ENCODE measurements at places on chromosomes 12 and 14.

- DNase-seq, result no peak
These were observed 613.0 kb downstream of the DIO2 start for GRCh38 chr14:79598339-79598738.

GRCh38 chr12:108305991-108306501, 33.1 kb downstream of the CMKLR1 start:
- no peak for DNase-seq

DNA sequence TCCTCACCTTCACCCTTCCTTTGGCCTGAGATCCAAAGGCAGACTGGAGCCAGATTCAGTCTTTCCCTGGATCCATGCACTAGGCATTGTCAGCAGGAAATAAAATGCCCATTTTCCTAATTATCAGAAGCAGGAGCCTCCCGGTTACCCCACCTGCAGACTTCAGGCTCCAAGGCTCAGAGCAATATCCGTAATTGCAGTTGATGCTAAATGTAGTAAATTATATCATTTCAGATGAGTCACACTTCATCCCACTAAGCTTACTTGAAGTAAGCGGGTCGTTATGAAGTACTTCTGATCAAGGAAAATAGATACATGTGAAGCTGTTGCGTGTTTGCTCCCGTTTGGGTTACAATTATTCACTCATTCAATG, 110.7 kb upstream of the SFSWAP start:
- no peak for DNase-seq

- DNase-seq, result no peak
These were observed 64.1 kb downstream of the PRICKLE1 start for GRCh38 chr12:42525444-42525843.

DNA sequence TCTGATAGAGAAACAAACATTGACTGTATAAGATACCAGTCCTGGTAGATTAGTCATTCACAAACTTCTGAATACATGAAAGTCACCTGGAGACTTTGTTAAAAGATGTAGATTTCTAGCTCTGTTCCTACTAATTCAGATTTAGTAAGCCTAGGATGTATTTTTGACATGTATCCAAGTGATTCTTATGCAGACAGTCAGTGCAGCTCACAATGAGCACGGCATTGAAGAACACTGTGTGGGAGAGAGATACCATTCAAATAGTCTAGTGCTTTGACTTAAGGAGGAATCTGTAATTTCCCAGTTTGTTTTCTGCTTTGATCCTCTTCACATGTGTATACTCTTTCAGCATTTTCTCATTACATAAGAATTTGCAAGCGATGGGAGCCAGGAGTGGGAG, 68.7 kb upstream of the STXBP6 start:
- DNase-seq, result no peak

DNA sequence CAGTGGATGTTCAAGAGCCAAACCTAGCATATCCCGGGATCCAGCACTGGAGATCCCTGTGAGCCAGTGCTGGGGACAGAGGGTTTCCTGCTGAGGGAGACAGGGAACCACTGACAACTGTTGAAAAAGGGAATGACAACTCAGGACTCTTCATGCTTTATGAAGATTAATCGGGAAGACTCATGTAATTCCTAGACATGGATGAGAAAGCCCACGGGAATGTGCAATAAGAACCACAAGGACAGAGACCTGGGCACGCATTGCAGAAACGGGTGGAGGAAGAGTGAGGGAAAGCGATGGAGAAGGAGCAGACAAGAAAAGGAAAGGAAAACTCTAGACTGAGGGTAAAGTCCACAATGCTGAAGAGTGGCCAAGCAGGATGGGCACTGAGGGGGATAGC, 296.0 kb downstream of the PCNX1 start:
- DNase-seq, result no peak

GRCh38 chr12:95473231-95473883, 595 bp upstream of the METAP2 start:
- DNase-seq, result peak; percentile 22

GRCh38 chr14:87989956-87990299, 3.1 kb downstream of the GALC start:
- DNase-seq, result no peak

GRCh38 chr12:76698966-76699365, 64.9 kb upstream of the ZDHHC17 start:
- no peak for DNase-seq

GRCh38 chr14:22314183-22314820, 274.7 kb downstream of the DAD1 start:
- no peak for DNase-seq

DNA sequence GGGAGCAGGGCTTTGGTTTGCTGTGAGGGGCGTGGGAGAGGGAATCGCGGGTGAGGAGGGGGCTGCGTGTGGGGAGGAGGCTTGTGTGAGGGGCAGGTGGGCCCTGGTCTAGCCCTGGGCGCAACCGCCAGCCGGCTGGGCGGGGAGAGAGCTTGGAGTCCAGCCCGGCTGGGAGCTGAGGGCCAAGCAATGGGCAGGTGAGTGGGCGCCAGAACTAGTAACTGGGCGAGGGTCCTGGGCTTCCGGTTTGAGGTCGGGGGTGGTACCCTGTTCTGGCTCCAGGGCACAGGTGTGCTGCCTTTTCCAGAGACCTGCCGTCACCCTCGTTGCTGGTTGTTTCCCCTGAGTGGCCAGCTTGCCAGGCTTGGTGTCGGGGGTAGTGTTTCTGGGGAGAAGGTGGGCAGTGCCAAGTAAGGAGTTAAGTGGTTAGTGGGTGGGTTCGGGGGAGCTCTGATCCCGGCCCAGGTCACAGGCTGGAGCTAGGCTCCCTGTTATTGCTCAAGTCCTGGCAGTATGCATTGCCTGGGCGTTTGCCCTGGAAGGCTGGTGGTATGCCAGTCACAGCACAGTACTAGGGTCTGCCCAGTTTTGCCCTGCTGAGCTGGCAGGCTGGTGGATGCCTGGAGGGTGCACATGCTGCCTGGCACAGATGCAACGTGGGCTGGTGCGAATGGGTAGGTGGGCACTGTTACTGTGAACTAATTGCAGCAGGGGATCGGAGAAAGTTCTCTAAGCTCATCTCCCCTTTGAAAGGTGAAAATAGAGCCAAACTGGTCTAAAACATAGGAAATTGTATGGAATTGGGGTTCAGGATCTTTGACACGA, 683 bp downstream of the CIPC start:
- no peak for DNase-seq

- no peak for DNase-seq
These were observed 30.8 kb downstream of the TTC7B start for GRCh38 chr14:90785471-90785870.

GRCh38 chr14:64816221-64816783, 63.4 kb downstream of the SPTB start:
- DNase-seq, result no peak

DNA sequence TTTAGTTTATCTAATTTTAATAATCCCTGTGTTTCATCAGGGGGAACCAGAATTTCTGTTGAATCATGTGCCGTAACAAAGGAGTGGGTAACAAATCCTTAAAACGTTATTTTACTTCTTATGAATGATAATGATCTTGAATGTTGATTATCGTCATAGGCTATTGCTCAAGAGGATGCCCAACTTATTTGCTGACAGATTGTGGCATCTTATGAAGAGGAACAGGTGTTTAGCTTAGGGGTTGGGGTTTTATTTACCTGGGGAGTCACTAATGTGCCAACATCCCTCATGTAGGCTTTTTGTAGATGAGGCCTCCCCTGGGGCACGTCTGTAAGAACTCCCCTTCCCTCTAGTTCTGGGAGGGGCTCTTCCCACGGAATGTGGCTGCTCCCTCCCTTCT, 32.4 kb upstream of the TMX1 start:
- DNase-seq, result no peak

DNA sequence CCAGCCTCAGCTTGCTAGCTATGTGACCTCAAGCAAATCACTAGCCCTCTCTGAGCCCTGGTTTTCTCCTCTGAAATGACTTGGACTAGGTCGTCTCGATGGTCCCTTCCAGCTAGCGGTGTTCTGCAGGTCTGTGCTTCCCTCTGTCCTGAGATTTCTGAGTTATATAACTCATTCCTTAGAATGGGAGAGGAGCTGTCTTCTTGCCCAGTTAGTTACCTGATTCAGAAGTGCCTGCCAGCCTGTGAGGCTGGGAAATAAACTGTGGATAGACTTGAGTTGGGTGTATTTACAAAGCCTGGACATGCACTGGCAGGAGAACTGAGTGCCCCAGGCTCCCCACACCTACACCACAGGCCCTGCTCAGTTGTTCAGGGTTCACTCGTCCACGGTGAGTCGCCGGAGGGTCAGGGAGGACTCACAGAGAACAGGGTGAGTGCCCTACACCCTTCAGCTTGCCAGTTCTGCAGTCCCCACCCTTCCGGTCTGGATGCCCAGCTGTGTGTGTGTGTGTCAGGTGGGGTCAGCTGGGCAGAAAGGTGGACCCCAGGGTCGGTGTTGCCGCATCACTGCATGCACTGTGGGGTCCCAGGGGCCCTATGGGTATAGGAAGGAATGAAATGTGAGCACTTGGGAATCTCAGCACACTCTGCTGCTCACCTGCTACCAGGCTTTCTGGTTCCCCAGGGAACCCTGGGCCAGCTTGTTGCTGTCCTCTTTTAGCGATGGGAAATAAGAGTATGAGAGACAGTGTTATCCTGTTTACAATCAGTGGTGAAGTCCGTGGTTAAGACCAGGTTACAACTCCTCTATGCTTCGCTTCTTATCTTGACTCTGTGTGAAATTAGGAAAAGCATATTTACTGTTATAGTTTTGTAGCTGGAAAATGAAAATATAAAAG, 348.2 kb downstream of the DPF3 start:
- no peak for DNase-seq

- no peak for DNase-seq
These were observed 75.8 kb downstream of the C12orf50 start for GRCh38 chr12:87953256-87953860.

DNA sequence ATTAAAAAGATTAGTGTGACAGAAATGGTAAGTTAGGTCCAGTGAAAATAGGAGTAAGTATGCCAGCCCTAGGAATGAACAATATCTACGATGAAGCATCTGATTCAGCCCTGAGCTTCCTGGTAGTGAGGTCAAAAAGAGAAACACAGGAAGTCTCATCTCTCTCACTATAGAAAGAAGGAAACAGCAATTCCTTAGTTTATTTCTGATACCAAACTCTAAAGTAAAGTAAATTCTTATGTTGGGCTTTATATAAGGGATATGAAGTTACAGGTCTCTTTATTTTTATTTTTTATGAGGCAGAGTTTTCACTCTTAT, 76.7 kb upstream of the RFLNA start:
- no peak for DNase-seq

- no peak for DNase-seq
These were observed 2.4 kb upstream of the JDP2 start for GRCh38 chr14:75425446-75425845.

GRCh38 chr12:113854385-113855142, 111.6 kb downstream of the RBM19 start:
- DNase-seq, result no peak

GRCh38 chr12:6538420-6539313, 4.3 kb downstream of the GAPDH start:
- DNase-seq, result no peak

GRCh38 chr12:65368055-65368454, 89.6 kb downstream of the MSRB3 start:
- no peak for DNase-seq

DNA sequence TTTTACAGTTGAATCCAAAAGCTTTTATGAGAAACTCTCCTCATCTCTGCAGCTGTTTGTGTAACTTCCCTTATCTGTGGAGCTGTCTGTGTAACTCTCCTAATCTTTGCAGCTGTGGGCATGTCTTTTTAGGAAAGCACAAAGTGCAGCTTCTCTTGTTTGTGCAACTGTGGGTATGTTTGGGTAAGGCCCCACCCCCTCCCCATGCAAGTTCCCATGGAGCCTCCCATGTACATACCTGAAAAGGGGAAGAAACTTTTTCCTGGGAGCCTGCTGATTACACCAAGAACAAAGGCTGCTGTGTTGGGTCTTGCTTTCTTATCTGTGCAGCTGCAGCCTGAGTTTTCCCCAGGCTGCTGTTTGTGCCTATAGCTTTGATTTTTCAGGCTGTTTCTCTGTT, 42.7 kb upstream of the CDKN3 start:
- DNase-seq, result no peak

DNA sequence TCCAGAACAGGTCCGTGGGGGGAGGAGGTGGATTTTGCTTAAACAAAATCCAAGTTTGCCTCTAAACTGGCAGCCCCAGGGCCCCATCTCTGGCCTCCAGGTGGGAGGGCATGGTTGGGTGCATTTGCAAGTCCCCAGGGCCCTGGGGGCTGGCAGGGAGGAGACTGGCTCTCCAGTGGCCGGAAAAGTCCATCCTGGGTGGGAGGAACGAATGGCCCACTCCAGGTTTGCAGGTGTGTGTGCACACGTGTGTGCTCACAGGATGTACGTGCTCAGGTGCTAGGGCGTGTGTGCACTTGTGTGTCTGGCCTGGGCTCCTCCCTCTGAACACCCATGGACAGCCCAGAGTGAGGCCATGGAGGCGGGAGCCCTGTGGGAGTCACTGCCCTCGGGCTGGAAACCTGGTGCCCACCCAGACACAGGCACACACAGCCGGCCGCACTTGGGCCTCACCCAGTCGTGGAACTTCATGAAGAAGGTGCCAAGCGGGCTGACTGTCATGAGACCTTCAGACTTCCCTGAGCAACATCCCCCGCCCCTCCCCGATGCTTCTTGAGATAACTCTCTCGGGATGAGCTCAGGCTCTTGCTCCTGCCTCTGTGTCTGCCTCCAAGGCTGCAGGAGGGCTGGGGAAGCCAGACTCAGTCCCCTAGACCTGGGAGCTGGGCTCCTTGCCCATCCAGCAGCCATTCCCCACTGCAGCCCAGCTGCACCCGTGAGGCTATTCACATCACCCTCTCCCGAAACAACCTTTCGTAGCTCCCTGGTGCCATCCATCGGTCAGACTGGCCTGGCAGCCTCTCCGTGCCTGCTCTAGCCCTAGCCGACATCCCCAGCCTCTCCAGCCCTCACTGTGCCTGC, 9.4 kb downstream of the AHNAK2 start:
- no peak for DNase-seq

- no peak for DNase-seq
These were observed 11.3 kb downstream of the TSFM start for GRCh38 chr12:57793920-57794319.

- DNase-seq, result no peak
These were observed 267.1 kb upstream of the CRY1 start for GRCh38 chr12:107360482-107360881.

GRCh38 chr12:3365463-3366411, 125.3 kb upstream of the PRMT8 start:
- no peak for DNase-seq

DNA sequence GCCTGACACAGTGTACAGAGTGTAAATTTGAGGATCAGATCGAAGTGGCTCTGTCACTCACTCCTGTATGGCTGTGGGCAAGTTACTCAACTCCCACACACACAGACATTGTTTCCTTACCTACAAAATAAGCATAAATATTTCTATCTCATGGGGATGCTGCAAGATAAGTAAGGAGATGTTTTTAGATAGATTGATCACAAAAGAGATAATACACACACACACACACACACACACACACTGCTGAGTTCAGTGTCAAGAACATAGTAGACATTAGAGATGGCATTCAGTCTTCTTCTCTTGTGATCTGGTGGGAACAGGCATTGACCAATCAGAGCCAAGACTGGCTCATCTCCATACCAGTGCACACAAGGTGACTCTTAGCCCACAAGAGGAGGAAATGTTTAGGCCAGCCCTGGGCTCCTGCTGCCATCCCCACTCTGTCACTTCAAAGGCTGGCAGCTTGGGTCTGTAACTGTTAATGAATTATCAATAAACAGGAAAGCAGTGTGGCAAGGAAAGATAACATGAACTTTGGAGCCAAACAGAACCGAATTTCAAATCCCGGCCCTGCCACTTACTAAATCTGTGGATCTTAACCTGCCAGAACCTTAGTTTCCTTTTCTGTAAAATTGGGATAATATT, 3.4 kb upstream of the RNASE8 start:
- no peak for DNase-seq

- DNase-seq, result no peak
These were observed 14.6 kb downstream of the OR10P1 start for GRCh38 chr12:55651299-55651683.
